ENCODE measurements at places on chromosomes 1 and 21. TPM values are rescaled to one million over a fixed set of nuclear protein-coding genes. Genes with fewer than 3 reads are reported as not detected.

CYP4X1 gene
- 10.4 TPM for total RNA-seq

MPZ gene
- total RNA-seq = 4.2 TPM

TNFRSF1B gene
- total RNA-seq = 7.7 TPM

CA14 gene
- 0.25 TPM for total RNA-seq

- DNase-seq = peak; percentile 95
Measured at GRCh38 chr1:151189637-151190445, at the start of gene VPS72. Gene VPS72, minus strand, starts transcription at chr1:151190197. Its CDS starts 76 bp downstream, at chr1:151190121.

- peak; percentile 42 for DNase-seq
Measured at GRCh38 chr21:37257511-37257966, 9.6 kb downstream of the VPS26C start.

GRCh38 chr1:29450591-29450990 lies 214.3 kb downstream of the PTPRU start:
- DNase-seq = no peak

GRCh38 chr1:151827853-151828252 lies 3.7 kb downstream of the RORC start:
- DNase-seq = no peak

DNA sequence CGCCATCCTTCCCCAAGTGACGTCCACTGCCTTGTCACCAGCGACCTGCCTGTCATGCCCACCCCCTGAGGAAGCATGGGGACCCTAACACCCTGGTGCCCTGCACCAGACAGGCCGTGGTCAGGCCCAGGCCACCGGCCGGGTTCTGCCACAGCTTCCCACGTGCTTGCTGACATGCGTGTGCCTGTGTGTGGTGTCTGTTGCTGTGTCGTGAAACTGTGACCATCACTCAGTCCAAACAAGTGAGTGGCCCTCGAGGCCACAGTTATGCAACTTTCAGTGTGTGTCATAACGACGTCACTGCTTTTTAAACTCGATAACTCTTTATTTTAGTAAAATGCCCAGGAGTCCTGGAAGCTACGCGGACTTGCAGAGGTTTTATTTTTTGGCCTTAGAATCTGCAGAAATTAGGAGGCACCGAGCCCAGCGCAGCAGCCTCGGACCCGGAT lies 8.5 kb upstream of the CTRC start:
- no peak for DNase-seq

DNA sequence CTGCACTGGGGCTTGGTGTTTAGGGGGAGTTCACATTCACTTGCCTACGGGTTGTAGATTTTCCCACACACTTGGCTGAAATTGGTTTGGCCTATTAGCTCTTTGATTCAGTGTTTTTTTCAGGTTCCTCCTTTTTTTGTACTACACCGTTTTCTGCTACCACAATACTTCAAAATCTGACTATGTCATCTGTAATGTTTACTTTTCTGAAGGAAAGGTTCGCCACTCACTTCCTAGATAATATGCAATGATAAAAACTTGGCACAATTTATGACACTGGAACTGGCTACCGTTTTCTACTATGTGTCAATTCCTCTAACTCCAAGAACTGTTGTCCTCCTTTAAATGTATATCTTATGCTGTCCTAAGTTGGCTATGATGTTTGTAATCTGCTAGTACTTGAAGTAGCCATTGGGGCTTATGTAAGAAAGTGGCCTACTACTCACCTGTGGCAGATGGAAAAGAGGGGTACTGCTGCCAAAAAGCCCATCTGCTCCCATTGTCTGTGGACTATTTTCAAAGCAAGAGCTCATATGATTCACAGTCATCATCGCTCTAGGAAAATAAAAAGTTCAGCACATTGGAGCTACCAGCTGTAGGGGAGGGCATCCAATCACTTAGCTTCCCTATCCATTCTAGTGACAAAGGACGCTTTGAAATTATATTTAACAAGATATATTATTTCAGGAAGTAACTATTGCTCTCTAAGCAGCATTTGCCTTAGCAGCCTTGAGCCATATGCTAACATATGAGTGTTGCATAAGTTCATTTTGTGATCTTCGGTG lies 42.4 kb upstream of the BACH1 start:
- DNase-seq = no peak

DNA sequence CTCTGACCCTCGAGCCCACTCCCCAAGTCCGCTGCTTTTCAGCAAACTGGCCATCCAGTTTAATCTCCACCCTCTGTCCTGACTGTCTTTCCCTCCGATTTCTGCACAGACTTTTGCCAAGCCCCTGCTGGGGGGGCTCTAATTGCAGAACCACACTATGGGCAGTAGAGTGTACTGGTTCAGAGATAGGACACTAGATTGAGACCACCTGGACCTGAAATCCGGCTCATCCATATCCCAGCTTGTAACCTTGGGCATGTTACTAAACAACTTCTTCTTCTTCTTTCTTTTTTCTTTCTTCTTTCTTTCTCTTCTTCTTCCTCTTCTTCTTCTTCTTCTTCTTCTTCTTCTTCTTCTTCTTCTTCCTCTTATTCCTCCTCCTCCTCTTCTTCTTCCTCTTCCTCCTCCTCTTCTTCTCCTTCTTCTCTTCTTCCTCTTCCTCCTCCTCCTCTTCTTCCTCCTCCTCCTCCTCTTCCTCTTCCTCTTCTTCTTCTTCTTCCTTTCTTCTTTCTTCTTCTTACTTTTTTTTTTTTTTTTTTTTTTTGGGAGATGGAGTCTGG lies 7.7 kb downstream of the LRRC71 start:
- DNase-seq = no peak

- DNase-seq = peak; percentile 73
Measured at GRCh38 chr1:9233241-9233941, 1.2 kb upstream of the H6PD start.

GRCh38 chr1:167344112-167344511 lies 123.4 kb downstream of the POU2F1 start:
- DNase-seq = no peak

GRCh38 chr1:116345011-116345410 lies 28.0 kb upstream of the ATP1A1 start:
- no peak for DNase-seq

GRCh38 chr1:75812065-75812464 lies 15.4 kb downstream of the MSH4 start:
- DNase-seq = no peak

DNA sequence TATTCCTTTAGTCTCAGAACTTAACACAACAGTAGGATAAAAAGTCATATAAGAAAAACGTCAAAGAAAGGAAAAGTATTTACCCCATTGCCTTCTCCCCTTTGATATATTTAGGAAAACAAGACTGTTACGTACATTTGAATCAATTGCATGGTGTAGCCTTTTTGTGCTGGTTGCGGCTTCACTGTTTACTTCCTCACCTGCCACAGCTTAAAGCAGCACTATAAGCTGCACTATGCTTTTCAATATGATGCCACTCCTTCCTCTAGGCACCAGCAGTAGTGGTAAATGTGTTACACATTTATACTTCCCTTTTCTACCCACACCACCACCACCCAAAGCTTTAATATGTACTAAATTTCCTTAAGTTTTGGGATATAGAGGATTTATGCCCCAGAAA lies 111.1 kb downstream of the ATP1B1 start:
- no peak for DNase-seq

- no peak for DNase-seq
Measured at GRCh38 chr1:78664763-78665162, 15.1 kb downstream of the IFI44 start.

Data from testis (tissue), 5 donors.